NCI-H2081 treated with DMSO at 0.1 percent for 48 hours (cell line): ENCODE measurements at places on chromosomes 13 and 19.

- DNase-seq: no peak
Observed at GRCh38 chr13:27200413-27201070, 28.9 kb upstream of the USP12 start.

- no peak for DNase-seq
Observed at GRCh38 chr13:100600915-100601314, 12.3 kb upstream of the GGACT start.

- no peak for DNase-seq
Observed at GRCh38 chr13:109516186-109516585, 270.2 kb downstream of the IRS2 start.

GRCh38 chr13:73898276-73898675, 235.9 kb downstream of the KLF12 start:
- no peak for DNase-seq

GRCh38 chr13:87459419-87459818, 211.8 kb upstream of the SLITRK5 start:
- no peak for DNase-seq

DNA sequence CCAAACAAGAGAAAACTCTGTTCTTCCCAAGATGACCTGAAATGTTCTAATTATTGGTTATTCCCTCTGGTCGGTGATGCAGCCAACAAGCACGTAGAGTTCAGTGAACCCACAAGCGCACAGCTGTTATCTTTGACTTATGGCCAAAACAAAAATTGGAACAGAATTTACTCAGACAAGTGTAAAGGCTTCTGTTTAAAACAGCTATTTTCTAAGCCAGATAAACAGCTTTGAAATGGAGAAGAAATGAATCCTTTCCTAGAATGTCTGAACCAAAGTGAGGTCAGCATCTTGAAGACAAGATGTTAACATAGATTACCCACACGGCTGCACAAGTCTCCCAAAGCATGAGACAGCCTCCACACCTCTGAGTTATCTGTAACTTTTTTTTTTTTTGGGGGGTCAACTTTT, 669.2 kb downstream of the DIAPH3 start:
- no peak for DNase-seq

- peak; percentile 75 for DNase-seq
Observed at GRCh38 chr19:13150187-13150930, at the start of the genes IER2 and STX10. TSS of gene IER2 (plus strand) at chr19:13150411. CDS start at chr19:13153187, 2,776 bp downstream. TSS of gene STX10 (minus strand) at chr19:13150375. CDS start at chr19:13150173, 202 bp downstream.

GRCh38 chr13:79659121-79659521, 178.2 kb downstream of the NDFIP2 start:
- DNase-seq: no peak

DNA sequence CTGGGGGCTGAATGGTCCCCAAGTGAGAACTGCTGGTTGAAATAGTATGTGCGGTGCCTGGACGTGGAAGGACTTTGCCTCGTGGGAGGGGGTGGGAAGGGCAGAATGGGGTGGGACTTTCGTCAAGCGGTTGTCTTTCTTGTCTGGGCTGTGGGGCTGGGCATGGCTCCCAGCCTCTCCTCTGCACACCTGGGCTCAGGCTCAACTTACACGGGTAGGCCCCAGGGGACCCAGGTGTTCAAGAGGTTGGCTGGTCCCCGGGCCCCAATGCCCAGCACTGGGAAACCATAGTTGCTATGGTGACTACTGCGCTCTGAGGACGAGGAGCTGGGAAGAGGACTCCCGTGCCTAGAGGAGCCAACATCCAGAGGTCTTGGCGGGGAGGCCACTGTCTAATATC, 7.3 kb downstream of the NWD1 start:
- no peak for DNase-seq

DNA sequence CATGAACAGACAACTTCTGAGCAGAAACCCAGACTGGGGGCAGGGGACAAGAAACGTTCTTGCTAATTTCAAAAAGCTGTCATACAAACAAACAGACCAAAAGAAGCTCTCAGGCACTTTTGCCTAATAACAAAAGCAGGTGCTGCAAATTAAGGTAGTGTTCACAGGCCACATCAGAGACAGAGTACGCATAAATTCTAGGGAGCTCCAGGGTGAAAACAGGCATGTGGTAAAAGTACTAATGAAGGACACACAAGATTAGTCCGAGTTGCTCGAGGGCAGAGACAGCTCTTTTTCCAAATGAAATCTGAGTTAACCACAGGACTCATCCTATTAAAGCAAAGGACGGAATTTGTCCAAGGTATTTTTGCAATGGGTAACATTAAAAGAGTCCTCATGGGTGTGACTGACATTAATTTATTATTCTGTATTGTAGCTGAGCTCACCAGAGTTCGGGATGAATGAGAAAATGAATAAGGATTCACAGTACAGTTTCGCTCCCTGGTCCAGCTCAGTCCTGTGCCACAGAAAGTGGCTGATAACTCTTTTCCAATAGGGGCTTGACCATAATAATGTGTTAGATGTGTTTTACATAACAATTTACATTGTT, 197.3 kb downstream of the LHFPL6 start:
- DNase-seq: no peak

DNA sequence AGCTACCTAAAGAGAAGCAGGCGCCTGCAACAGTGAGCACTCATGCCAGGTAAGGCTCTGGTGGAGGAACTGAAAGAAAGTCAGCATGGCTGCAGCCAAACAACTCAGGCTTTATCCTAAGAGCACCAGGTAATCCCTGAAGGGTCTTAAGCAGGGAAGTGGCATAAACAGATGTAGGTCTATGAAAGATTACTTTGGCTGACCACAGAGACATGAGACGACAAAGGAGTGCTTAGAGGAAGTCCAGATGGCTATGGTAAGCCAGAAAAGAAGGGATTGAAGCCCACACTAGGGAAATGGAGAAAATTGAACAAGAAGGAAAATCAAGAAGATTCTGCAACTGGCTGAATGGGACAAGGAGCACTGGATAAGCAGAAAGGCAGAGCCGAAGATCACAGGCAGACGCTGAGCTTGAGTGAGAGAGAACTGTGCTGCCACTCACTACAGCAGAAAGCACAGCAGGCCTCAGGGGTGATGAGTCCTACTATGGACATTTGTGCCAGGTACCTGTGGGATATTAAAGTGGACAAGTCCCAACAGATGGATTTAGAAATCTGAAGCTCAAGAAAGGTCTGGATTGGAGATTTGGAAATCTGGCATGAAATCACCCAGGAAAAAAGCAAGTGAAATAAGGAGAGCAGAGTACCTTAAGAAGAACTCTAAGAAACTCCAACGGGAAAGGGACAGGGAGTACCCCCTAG, 4.2 kb downstream of the RCBTB1 start:
- DNase-seq: no peak

DNA sequence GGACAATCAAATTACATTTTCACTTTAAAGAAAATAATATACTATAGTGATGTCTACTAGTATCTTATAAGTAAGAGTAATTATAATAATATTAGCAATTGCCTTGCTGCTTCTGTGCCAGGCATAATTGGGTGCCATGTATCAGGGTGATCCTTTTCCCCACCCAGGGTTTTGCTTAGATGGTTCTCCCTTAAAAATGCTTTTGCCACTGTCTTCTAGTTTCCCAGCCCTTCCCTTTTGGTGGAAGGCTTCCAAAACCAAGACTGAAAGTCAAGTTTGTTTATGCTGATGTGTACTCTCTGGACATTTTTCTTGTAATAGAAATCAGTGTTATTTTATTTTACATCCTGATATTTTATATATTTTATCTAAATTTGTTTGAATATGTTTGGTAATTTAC, 77.8 kb downstream of the ITGBL1 start:
- DNase-seq: no peak

GRCh38 chr19:34269968-34270621, 15.7 kb downstream of the GARRE1 start:
- no peak for DNase-seq

GRCh38 chr13:92461402-92461801, 765.2 kb upstream of the GPC6 start:
- no peak for DNase-seq

GRCh38 chr19:45553464-45553863, 31.1 kb downstream of the OPA3 start:
- no peak for DNase-seq

- no peak for DNase-seq
Observed at GRCh38 chr19:32872391-32872790, 2.8 kb upstream of the SLC7A9 start.

DNA sequence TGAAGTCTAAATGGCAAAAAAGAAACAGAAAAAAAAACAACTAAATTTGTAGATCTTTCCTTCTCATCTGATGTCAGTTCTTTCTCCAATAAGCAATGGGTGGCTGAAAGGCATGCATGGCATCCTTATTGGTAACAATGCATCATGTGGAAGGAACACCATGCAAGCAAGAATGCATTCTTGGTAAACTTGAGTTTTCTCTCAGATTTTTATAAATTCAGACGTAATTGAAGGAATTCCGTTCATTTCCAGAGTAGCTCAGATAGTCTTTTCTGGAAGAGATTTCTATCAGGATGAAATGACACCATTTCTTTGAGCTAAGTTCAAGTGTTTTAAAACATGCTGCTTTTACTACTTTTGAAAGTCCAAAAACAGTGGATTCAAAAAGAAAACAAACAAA, 373.0 kb downstream of the COG6 start:
- DNase-seq: no peak

- no peak for DNase-seq
Observed at GRCh38 chr13:31927219-31927653, 104.3 kb upstream of the FRY start.

GRCh38 chr13:44011036-44011435, 131.3 kb downstream of the LACC1 start:
- no peak for DNase-seq
